ENCODE measurements at places on chromosomes 11 and 22.
A peak's percentile ranks its signal among the peaks of the same experiment; 100 is the strongest.

DNA sequence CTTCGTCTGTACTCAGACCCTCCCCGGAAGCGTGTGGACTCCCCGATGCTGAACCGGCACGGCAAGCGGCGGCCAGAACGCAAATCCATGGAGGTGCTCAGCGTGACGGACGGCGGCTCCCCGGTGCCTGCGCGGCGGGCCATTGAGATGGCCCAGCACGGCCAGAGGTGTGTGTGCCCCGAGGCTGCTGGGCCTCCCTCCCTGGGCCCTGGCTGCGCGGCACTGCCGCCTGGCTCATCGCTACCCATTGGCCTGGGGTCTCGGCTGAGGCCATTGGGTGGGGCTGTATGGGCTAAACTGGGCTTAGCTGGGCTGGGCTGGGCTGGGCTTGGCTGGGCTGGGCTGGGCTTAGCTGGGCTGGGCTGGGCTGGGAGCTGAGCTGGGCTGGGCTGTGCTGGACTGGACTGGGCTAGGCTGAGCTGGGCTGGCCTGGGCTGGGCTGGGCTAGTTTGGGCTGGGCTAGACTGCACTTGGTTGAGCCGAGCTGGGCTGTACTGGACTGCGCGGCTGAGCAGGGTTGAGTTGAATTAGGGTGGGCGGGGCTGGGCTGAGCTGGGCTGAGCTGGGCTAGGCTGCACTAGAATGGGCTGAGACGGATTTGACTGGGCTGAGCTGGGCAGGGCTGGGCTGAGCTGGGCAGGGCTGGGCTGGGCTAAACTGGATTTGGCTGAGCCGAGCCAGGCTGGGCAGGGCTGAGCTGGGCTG lies 40.7 kb downstream of the MOB2 start:
- H3K4me3 ChIP-seq = no peak overlapping the region
- H3K27me3 ChIP-seq = no peaks in the 10 kb centered on the region
- no peak overlapping the region for H3K27ac ChIP-seq

- H3K27ac ChIP-seq = no peak overlapping the region
- no peaks in the 10 kb centered on the region for H3K36me3 ChIP-seq
- DNase-seq = no peak
These were observed 2.5 kb downstream of the CHORDC1 start for GRCh38 chr11:90220391-90220790.

DNA sequence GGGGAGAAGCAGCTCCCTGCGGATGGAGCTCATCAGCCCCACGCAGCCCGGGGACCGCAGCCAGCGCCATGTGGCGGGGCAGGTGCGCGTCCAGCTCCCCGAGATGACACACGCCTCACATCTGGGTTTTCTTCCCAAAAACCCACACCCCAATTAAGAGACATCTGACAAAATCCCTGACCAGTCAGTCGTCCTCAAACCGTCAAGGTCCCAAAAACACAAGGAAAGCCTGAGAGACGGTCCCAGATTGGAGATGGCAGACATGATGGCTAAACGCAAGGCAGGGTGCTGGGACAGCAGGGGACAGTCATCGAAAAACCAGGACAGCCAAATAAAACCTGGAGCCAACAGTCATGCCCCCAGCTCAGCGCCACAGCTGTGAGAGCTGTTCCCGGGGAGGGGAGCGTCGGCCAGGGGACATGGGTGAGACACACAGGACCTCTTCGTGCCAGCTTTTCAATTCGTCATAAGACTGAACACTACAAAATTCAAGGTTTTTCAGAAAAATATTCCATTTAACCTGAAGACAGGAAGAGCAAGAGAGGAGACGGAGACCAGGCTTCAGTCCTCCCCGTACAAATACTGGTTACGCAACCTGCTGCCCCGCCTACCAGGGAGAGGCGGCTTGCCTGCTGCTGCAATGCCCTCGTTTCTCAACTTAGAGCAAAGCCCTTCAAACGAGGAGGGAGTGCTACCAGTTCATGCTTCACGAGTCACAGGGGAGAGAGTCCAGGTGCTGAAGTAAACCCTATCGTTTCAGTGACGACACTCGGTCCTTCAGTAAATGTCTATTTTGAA lies 10.5 kb downstream of the TOLLIP start:
- peaks cover 50% of the 10 kb centered on the region for H3K4me1 ChIP-seq

DNA sequence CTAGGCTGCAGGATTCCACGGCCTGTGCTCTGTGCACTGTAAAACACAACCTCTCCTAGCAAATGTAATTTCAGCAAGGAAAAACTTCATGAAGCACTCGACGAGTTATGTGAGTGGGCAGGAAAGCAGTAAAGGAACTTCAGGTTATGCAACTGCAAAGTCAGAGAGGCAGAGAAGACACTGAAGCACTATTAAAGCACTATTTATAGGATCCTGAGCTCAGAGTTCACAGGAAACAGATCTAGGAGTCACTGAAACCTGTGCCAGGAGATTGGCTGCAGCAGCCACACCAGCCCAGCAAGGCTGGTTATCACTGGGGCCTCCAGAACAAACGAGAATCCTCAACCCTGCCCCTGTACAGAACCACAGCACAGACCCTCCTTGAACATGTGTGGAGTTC lies 2.5 kb downstream of the SMIM35 start:
- H3K4me1 ChIP-seq = peaks cover 21% of the 10 kb centered on the region
- no peaks in the 10 kb centered on the region for H3K36me3 ChIP-seq
- DNase-seq = peak; percentile 36
- peak overlapping the region; percentile 41 for H3K27ac ChIP-seq
- H3K4me3 ChIP-seq = no peak overlapping the region

DNA sequence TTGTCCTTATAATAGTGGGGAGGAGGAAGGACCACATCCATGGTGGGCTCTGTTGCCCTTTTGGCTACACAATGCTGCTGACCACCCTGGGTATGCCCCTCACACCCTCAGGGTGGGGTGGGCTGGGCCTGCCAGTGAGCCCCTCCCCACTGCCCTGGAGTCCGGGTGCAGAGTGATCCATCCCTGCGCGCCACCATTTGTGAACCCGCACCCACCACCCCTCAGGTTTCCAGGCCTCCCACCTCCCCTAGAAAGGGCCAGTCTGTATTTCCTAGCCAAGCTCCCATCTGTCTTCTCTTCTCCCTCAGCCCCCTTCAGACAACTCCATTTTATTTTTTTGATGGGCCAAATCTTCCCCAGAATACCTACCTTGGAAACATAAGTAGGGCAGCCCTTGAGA lies 25.0 kb downstream of the MS4A10 start:
- H3K4me3 ChIP-seq = no peak overlapping the region
- H3K27me3 ChIP-seq = no peaks in the 10 kb centered on the region
- no peaks in the 10 kb centered on the region for H3K36me3 ChIP-seq

- H3K36me3 ChIP-seq = peaks cover under 1% of the 10 kb centered on the region
- no peak overlapping the region for H3K27ac ChIP-seq
- no peak for DNase-seq
- no peaks in the 10 kb centered on the region for H3K27me3 ChIP-seq
- peaks cover 35% of the 10 kb centered on the region for H3K4me1 ChIP-seq
- no peak overlapping the region for H3K4me3 ChIP-seq
These were observed 110.9 kb upstream of the GRK3 start for GRCh38 chr22:25453557-25453956.

DNA sequence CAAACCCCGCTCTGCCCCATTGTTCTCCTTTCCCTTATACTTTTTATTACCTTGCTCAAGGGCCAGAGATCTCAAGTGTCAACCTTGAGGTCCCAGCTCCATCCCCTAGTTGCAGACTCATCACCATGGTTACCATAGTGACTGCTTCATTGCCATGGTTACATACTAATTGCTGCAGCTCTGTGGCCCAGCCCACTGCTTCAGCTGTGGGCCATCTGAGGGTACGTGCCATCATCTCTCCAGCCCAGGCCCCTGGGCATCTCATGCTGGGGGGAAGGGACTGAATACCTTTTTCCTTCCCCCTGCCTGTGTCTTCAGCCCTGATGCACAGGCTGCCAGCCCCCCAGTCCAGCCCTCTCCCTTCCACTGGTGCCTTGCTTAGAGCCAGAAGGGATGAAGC lies 22.2 kb downstream of the TREH start:
- peaks cover 24% of the 10 kb centered on the region for H3K36me3 ChIP-seq
- peaks cover 18% of the 10 kb centered on the region for H3K4me1 ChIP-seq
- no peak overlapping the region for H3K27ac ChIP-seq
- H3K4me3 ChIP-seq = no peak overlapping the region
- no peak for DNase-seq

DNA sequence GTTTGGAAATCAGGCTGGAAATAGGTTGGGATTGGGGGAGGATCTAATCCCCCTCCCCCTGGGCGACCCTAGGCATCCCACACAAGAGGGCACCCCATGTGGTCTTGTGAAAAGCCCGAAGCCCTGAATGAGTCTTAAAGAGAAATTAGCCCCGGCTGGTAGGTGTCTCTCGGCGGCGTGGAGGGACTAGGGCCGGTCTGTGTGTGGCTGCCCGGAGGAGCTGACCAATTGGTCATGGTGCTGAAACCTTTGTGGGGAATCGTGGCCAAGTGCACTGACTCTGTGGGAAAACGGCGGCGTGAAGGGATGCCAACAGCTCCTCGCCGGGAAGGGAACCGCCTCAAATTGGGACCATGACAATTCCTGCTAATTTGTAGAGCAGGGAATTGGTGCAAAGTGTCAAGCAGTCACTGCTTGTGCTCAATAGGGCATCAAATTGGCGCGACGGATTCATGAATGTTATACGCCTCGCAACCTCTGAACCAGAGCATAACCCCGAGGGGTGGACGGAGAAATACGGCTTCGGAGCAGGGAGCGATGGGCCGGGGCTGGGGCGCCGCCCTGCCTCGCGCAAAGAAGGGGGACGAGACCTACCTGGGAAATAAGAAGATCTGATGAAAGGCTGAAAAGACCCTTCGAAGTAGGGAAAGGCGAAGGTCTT lies 1.5 kb downstream of the DBX1 start:
- H3K27me3 ChIP-seq = peaks cover 54% of the 10 kb centered on the region
- H3K36me3 ChIP-seq = no peaks in the 10 kb centered on the region
- peaks cover 28% of the 10 kb centered on the region for H3K4me1 ChIP-seq
- H3K4me3 ChIP-seq = no peak overlapping the region
- H3K27ac ChIP-seq = no peak overlapping the region
